ENCODE measurements at places on chromosomes 11 and 22. TPM values are rescaled to one million over a fixed set of nuclear protein-coding genes. Genes with fewer than 3 reads are reported as not detected.

BTBD18 gene
- total RNA-seq, result not detected

GAL gene
- 0.65 TPM for total RNA-seq

KCNQ1OT1 gene
- 5.0 TPM for total RNA-seq

POU2AF2 gene
- total RNA-seq, result 1.2 TPM

CALCA gene
- total RNA-seq, result not detected

Data from ureter (tissue), 1 donor.